Activated T-helper 2 cell treated with anti-CD3 and anti-CD28 coated beads, Interferon-gamma antibody, Interleukin-2, Interleukin-4, amounts not matched to agents 10 μg/mL and 5 μg/mL and 100 μg/mL, durations not matched to agents 14 hours and 24 hours and 36 hours (primary cell): ENCODE measurements at places on chromosomes 5 and 9. TPM values are rescaled to one million over a fixed set of nuclear protein-coding genes. Genes with fewer than 3 reads are reported as not detected.

ISL1 gene
- not detected in 2 replicates for total RNA-seq

KIF4B gene
- 0.07 TPM in 1 of 2 replicates, not detected in the other for total RNA-seq

ADGRD2 gene
- total RNA-seq: not detected in 2 replicates

SH3PXD2B gene
- 0.11 and 0.21 TPM in 2 replicates for total RNA-seq

BTNL8 gene
- total RNA-seq: 0.18 and 0.25 TPM in 2 replicates

OSMR gene
- 0.07 TPM in 1 of 2 replicates, not detected in the other for total RNA-seq

FAM78A gene
- total RNA-seq: 55.3 and 55.5 TPM in 2 replicates

POU5F2 gene
- 1.0 and 1.4 TPM in 2 replicates for total RNA-seq

CRAT gene
- 13.6 and 14.3 TPM in 2 replicates for total RNA-seq

HAVCR2 gene
- 48.6 and 50.5 TPM in 2 replicates for total RNA-seq

ABLIM3 gene
- total RNA-seq: not detected in 2 replicates

PLEKHG4B gene
- total RNA-seq: not detected in 2 replicates

GZMA gene
- total RNA-seq: 95.1 and 96.9 TPM in 2 replicates

PDE8B gene
- total RNA-seq: 0.05 TPM in 1 of 2 replicates, not detected in the other

BRIX1 gene
- total RNA-seq: 86.2 and 91.8 TPM in 2 replicates

MYMK gene
- total RNA-seq: not detected in 2 replicates

IL6ST gene
- 56.2 and 67.2 TPM in 2 replicates for total RNA-seq

PNPLA7 gene
- total RNA-seq: 1.6 TPM in 2 replicates

GABRB2 gene
- total RNA-seq: not detected in 2 replicates

FSTL4 gene
- 2.1 and 2.5 TPM in 2 replicates for total RNA-seq

JMY gene
- 4.4 and 5.8 TPM in 2 replicates for total RNA-seq

HSD17B3 gene
- not detected in 2 replicates for total RNA-seq

TAS2R1 gene
- not detected in 2 replicates for total RNA-seq

CCDC192 gene
- not detected in 2 replicates for total RNA-seq

CCDC112 gene
- 0.32 and 0.34 TPM in 2 replicates for total RNA-seq

GPR151 gene
- total RNA-seq: not detected in 2 replicates

SUSD1 gene
- total RNA-seq: 6.4 and 7.6 TPM in 2 replicates

PCDHGA7 gene
- 0.16 and 0.30 TPM in 2 replicates for total RNA-seq

SOX30 gene
- 0.11 TPM in 2 replicates for total RNA-seq

NUTM2F gene
- not detected in 2 replicates for total RNA-seq

RACK1 gene
- total RNA-seq: 2,110 and 2,123 TPM in 2 replicates
